Right ventricle myocardium superior (tissue), 1 donor: ENCODE measurements at places on chromosomes 1 and 21. TPM values are rescaled to one million over a fixed set of nuclear protein-coding genes. Genes with fewer than 3 reads are reported as not detected.

The TRIM46 gene
- total RNA-seq = 0.08 TPM

The GJB5 gene
- not detected for total RNA-seq

The KRTAP19-3 gene
- not detected for total RNA-seq

The SLAMF7 gene
- 0.16 TPM for total RNA-seq

The GBP5 gene
- 1.7 TPM for total RNA-seq

The C1orf56 gene
- total RNA-seq = 7.3 TPM

The C1QB gene
- total RNA-seq = 130 TPM

The CD160 gene
- not detected for total RNA-seq

The ANGPTL1 gene
- total RNA-seq = 7.5 TPM

The FMO1 gene
- 0.54 TPM for total RNA-seq

- no peak for DNase-seq
These were observed 8.8 kb upstream of the GBP6 start for GRCh38 chr1:89355056-89355455.

- peak; percentile 45 for DNase-seq
These were observed 134.5 kb downstream of the IER5 start for GRCh38 chr1:181222972-181223505.

GRCh38 chr1:243931957-243932356, 81.9 kb upstream of the AKT3 start:
- no peak for DNase-seq

DNA sequence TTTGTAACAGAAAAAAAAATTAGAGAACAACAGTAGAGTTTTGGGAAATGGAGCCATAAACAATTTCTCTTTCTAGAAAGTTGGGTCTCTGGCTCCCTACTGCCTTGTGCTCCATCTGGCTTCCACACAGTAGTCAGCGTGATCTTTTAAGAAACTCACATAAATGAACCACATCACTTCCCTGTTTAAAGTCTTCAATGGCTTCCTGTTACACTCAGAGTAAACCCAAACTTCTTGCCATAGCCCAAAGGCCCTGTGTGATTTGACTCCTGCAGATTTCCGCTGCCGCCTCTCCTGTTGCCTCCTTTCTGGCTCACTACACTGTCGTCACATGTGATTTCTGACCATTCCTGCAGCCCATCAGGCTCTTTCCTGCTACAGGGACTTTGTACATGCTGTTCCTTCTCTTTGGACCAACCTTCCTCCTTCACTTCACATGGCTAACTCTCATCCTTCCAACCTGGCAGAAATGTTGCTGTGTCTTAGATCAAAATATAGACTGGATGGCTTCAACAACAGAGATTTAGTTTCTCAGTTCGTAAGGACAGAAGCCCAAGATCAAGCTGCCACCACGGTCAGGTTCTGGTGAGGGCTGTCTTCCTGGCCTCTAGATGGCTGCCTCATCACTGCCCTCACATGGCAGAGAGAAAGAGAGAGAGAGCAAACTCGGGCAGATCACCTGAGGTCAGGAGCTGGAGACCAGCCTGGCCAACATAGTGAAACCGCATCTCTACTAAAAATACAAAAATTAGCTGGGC, 34.0 kb downstream of the OPRD1 start:
- no peak for DNase-seq

GRCh38 chr1:182015360-182015759, 46.2 kb downstream of the ZNF648 start:
- DNase-seq = no peak

DNA sequence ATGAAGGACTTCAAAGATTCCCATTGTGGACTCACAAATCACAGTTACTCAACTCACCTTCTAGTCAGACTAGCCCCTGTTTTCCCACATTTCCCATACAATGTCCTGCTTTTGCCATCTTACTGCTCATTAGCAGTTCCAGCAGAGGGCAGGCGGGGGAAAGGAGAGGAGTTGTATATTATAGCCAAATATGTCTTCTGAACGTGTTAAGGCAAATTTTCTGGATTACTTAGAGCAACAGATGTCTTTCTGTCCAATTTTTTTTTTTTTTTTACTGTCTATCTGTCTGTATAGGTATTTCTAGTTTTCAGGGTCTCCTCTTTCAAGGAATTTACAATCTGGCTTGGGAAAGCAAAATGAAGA, 29.9 kb upstream of the DDAH1 start:
- DNase-seq = no peak

DNA sequence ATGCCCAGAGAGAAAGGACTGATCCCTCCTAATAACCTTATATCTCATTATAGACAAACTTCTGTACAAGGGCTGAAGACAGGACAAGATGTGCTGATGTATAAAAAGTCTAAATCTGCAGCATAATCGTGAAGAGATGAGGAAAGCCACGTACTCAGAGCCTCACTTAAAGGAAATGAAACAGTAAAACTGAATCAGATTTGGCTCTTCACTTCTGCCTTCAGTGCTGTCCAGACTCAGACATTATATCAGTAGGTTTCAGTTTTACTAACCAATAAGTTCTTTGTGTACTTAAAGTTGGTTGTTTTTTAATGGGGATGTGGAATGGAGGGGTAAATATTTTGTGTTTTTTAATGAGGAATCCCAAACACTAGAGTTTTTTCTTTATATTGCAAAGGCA, 45.3 kb upstream of the RGS1 start:
- no peak for DNase-seq

DNA sequence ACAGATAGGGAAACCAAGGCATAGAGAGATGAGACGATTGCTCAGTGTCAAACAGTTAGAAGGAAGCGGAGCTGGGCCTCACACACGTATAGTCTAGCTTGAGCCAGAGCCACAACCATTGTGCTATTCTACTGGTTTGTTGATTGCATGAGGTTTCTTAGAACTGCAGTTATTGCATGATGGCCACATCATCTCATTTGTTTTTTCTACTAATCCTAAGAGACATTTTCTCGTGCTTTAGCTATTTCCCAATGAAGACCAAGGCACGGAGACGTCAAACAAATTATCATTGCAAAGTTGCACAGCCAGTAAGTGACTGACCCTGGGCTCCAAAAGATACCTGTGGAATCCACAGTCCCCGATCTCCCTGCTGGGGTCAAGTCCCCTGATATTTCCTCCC, 25.1 kb upstream of the ZNF362 start:
- DNase-seq = no peak

DNA sequence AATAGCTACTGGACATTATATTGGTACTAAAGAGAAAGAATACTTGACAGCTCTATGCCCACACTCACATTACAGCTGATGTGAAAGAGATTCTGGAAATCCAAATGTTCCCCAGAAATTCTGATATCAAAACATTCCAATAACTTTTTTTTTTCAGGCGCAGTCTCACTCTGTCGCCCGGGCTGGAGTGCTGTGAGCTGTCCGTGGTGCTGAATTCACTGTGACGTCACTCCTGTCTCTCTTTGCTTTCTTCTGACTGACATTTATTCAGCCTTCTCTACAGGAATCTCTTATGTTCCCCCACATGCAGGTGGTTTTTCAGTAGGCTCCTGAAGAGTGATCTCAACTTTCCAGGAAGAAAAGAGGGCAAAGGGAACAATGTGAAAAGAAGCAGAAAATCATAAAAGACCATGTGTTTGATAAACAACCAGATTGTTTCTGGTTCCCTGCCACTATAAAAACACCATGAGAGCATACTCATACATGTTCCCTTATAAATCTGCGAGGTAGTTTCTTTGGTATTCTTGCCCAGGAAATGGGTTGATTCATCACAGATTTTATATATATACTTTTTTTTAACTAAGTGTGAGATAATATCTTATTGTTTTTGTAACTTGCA, 6.2 kb downstream of the S100A7A start:
- DNase-seq = peak; percentile 75

GRCh38 chr1:160768295-160768657, 27.7 kb upstream of the LY9 start:
- DNase-seq = peak; percentile 64

GRCh38 chr1:167515893-167516321, 2.4 kb downstream of the CD247 start:
- DNase-seq = no peak

DNA sequence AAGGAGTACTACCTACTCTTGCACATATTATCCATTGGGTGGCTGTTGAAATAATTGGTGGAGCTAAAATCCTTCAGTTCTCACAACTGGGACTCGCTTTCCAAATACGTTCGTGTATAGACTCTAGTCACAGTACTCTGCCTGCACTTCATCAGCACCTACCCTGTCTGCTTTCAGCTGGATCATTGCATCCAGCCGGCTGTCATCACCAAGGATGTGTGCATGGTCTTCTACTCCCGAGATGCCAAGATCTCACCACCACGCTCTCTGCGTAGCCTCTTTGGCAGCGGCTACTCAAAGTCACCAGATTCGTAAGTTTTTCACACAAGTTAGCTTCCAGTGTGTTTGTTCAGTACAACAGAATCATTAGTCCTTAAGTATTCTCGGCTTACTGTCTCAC, 37.3 kb upstream of the PGD start:
- DNase-seq = peak; percentile 64

DNA sequence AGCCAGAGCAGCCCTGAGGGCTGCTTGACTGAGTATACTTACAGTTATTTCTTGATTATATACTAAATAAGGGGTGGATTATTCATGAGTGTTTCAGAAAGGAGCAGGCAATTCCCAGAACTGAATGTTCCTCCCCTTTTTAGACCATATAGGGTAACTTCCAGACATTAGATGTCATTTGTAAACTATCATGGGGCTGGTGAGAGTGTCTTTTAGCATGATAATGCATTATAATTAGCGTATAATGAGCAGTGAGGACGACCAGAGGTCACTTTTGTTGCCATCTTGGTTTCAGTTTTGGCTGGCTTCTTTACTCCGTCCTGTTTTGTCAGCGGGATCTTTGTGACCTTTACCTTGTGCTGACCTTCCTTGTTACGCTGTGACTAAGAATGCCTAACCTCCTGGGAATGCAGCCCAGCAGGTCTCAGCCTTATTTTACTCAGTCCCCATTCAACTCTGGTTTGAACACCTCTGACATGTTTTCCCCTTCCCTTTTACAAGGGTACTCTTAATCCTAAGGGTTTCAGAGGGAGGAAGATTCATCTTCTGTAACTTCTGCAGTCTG, 16.2 kb downstream of the KCTD3 start:
- no peak for DNase-seq

- no peak for DNase-seq
These were observed 227.6 kb downstream of the RGS7 start for GRCh38 chr1:241129207-241129960.

DNA sequence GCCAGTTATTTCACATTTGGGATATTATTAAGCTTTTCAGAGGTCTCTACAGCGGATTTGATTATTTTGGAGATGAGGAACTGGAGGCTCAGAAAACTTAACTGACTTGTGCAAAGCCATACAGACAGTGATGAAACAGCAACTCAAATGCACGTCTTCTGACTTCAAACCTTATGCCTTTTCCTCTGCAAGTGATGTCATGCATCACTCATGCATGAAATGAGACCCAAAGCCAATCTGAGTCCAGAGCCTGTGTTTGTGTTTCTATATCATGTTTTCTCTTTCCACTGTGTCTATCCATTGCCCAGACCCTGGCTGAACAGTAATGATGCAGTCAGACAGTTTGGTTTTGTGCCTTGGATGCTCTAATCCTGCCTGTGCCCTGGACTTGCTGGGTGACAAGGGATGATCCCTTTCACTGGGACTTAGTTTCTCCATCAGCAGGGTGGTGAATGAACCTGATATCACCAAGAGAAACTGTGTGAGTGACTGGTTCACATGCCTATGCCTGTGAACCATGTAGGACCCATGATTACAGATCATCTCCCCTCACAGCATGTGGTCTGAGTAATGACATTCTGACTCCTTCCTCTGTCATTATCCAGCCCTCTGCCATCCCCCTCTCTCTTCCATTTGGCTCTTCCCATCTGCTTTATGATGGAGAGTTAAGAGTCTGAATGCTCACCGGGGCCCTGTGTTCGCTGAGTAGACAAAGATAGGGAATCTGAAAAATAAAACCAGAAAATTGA, 33.4 kb downstream of the SLAMF6 start:
- no peak for DNase-seq

GRCh38 chr1:173914366-173914871, 2.7 kb downstream of the SERPINC1 start:
- no peak for DNase-seq

GRCh38 chr1:201471772-201472171, 2.8 kb upstream of the PHLDA3 start:
- no peak for DNase-seq

- DNase-seq = no peak
These were observed 90.8 kb upstream of the L1TD1 start for GRCh38 chr1:62103846-62104245.

- no peak for DNase-seq
These were observed 11.8 kb downstream of the LMX1A start for GRCh38 chr1:165344736-165345135.

DNA sequence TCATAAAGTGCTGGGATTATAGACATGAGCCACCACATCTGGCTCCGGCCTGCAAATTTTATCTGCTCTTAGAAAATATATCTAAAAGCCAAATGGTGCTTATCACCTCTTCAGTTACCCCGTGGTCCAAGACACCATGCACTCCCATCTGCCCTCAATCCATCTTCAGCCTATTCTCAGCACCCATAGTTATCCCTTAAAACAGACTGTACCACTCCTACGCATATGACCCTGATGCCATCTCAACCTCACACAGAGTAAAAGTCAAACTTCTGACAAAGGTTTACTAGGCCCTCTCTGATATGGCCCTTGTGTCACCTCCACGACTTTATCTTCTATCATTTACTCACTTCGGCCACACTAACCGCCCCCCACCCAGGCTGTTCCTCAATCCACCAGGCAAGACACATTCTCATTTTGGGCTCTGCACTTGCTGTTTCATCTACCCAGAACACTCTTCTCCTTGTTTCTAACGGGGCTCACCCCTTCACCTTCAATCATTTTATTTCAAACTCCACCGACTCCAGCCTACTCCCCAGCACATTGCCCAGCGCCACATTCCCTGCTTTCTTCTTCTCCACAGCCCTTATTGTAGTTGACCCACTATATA, 33.0 kb downstream of the USP48 start:
- no peak for DNase-seq

- DNase-seq = peak; percentile 31
These were observed 207.5 kb downstream of the KCNT2 start for GRCh38 chr1:196400478-196401451.

DNA sequence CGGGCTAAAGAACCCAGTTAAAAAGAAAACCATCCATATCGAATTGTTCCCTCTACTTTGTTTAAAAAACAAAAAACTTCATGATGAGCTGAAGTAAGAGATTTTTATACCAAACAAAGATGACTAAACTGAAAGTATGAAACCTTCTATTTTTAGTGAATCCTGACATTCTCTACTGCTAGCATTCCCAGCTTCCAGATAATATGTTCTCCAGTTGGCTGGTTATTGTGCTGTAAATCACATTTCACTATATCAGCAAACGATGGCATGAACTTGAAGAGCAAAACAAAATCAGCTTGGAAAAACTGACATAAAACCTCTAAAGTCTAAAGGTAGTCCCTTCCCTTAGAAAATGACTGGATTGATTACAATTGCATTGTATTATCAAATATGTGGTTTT, 68.1 kb upstream of the APP start:
- DNase-seq = no peak
